H1 (cell line): ENCODE measurements at places on chromosomes 2 and 18.

DNA sequence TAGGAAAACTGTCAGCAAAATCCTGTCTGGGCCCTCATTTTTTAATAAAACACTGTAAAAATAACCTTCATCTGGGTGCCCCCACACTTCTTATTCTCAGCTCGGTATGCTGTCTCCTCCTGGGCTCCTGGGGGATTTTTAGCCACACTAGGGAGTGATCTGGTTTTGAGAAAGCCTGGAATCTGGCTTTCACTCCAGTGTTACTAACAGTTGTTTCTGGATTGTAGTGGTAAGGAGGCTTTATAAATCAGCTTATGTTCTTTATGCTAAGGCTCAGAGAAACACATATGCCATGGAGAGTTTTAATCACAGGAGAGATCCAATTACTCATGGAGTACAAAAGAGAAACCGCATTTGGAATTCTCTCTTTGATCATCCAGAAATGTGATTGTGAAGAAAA is 744.3 kb upstream of the SOX11 start:
- DNase-seq: no peak

DNA sequence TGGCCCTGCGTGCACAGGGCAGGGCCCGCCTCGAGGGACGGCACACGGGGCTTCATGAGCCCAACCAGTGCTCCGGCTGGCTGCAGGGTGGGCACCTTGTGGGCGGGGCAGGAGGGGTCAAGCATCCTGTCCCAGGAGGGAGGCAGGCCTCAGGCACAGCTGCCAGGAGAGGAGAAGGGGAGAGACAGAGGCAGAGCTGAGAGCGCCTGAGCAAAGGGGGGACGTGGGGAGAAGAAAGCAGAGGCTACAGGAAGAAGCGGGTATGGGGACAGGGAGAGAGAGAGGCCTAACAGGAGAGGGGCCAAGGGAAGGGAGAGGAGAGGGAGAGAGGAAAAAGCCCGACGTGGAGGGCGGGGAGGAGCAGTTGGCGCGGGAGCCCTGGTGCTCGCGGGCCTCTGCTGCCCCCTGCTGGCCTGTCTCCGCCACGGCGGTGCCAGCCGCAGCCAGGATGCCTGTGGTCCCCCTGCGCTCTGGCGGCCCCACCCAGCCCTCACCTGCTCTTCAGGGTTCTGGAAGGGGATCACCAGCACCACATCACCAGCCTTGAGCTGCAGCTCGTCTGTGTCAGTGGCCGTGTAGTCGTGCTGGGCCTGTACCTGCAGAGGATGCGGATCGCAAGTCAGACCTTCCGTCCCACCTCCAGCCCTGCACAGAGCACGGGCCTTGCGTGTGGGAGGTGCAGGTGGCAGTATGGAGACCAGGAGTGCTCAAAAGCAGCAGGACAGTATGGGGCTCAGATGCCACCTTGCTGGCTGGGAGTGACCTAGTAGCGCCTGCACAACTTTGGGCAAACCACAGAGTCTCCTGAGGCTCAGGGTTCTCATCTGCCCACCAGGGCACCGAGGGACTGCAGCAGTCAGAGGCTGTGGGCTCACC is 56.8 kb downstream of the BIN1 start:
- peak; percentile 41 for DNase-seq

DNA sequence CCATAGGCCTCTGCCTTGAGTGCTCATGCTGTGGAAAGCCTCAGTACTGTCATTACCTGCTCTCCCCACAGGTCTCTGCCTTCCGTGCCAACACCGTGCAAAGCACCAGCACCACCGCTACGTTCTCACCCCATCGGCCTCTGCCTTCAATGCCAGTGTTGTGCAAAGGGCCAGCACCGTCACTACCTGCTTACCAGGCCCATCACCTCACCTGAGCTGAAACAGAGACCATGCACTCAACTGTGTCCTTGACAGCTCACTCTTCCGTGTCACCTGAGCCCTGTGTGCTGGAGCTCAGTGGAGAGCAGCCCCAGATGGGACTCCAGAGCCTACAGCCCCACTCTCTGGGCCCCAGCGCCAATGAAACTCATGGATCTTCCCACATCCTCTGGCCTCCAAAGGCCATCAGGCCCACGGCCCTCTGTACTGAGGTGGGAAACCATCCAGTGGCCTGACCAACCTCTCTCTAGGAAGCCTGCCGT is 62.7 kb downstream of the ZNF516 start:
- no peak for DNase-seq

- DNase-seq: no peak
These were observed 276.4 kb downstream of the TGIF1 start for GRCh38 chr18:3726238-3726951.

GRCh38 chr2:231197706-231198290 is 633 bp upstream of the ARMC9 start:
- DNase-seq: no peak

DNA sequence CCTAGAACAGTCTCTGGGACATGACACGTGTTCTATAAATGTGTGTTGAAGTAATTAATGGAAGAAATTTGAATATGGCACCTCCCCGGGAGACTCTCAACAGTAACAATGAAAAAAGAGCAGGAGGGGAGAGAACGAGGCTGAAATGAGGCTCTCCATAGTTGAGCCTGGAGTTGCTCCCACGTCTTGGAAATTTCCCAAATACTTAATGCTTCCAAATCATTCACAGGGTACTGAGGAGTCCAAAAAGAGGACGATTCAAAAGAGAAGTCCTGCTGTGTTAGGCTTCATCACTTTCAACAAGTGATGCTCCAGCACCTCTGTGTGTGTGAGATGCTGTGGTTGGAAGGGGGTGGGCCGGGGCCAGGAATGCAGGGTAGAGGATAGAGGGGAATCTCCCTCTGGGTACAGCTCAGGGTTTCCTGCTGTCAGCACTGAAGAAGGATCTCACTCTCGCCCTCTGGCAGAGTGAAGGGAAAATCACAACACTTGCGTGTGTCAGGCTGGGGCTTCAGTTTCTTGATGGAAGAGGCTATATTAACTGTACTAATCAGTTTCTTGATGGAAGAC is 18.1 kb upstream of the ZNF407 start:
- no peak for DNase-seq

DNA sequence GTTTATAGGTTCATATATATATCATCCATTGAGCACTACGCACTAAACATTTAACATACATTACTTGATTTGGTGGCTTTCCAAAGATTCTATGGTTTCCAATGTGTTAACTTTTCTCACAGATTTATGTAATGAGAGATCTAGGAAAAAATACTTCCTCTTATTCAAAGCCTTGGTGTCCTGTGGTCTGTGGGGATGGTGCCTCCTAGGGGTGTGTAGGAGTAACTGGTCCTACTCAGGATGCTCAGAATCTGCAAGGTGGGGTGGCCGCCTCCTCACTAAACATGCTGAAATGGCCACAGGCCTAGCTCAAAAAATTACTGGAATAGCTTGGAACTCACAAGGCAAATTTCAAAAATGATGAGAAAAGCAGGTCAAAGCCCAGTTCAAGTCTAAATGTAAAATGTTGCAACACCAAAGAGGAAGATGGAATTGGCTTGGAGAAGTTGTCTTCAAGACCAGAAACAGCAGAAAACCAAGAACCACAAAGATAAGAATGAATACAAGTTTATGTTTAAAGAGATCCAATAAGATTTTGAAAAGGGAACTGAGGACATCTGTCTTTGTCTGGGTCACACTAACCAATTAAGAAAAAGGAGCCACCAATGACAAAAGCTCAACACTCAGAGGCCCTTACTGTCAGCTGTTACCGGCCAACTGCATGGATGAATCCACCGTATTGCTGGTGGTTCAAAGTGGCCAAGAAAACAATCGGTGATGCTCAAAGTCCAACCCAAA is 11.5 kb downstream of the GPR55 start:
- no peak for DNase-seq
